ENCODE measurements at places on chromosomes 16 and 17. TPM values are rescaled to one million over a fixed set of nuclear protein-coding genes. Genes with fewer than 3 reads are reported as not detected.

Gene MMP15
- 2.7 TPM for total RNA-seq

Gene SRCIN1
- total RNA-seq, result not detected

Gene NPIPA5
- under 0.01 TPM for total RNA-seq

Gene TBC1D3
- not detected for total RNA-seq

Gene DPEP1
- total RNA-seq, result not detected
